ENCODE measurements at places on chromosomes 7 and 10.

- no peak for DNase-seq
Measured at GRCh38 chr7:116802746-116803152, 59.6 kb upstream of the CAPZA2 start.

DNA sequence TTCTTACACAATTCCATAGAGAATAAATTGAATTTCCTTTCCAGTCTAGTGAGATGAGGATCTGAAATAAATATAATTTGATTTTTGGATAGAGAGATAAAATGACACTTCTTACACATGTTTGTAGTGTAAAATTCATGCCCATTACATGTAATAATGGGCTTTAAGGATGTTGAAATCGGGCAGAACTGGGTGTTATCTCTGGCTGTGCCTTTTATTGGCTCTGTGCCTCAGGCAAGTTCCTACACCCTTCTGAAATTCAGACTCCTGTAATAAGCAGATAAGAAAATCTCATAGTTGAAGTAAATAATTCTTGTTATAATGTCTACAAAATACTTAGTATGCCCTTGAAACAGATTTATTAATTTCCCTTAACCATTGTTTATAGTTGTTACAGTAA lies 125.6 kb downstream of the SEMA3A start:
- no peak for DNase-seq

DNA sequence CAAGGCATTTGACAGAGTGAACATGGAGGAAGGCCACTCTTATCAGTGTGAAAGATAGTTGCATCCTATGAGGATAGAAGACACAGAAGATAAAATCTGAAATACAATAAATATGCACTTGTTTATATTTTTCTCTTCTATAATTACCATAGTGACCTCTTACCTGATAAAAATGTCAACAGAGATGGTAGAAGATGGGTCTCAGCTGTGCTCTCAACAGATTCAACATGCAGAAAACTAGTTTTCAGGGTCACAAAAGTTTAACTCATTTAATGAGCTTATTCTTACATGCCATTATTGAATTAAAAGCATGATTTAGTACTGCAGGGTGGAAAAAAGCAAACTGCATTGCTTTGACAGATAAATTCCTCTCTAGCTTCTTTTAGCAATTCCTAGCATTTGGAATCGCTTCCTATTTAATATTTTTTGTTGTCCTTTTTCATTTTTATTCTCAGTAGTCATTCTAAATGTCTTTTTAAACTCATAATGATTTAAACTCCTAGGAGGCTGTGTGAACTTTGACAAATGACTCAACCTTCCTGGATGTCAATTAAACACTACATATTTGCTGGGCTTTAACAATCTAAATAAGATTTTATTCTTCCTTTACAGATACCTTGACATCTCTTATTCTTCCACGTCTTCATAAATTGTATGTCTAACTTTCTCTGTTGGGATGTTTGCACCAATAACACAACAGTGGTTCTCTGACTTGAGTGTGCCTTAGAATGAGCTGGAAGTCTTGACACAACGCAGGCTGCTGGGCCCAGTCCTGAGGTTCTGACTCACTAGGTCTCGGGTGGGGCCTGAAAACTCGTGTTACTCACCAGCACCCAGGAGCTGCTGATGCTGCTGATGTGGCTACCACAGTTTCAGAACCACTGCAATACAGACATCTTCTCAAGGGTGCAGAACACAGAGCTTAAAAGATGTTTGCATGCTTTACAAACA lies 565.5 kb upstream of the IGFBP3 start:
- peak; percentile 48 for DNase-seq

DNA sequence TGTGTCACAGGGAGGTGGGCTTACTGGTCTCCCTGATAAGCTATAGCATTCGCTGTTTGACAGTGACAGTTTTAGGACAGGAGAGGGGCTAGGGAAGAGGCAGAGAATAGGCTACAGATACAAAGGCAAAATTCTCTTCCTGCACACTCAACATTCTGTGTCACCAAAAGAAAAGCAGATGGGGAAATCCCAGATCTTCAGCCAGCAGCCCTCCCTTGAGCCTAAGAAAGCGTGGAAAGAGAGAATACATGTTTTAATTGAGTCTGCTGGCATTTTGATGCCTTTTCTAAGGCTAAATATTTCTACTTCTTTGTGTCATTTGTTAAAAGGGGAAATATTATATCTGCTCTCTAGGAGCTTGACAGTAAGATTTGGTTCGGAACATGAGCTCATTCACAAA lies 247.0 kb downstream of the TRIL start:
- DNase-seq = no peak

GRCh38 chr7:116212869-116213268 lies 2.5 kb downstream of the TES start:
- no peak for DNase-seq

GRCh38 chr7:418636-419280 lies 100.9 kb downstream of the PDGFA start:
- DNase-seq = no peak
